ENCODE measurements at places on chromosomes 12 and 14. TPM values are rescaled to one million over a fixed set of nuclear protein-coding genes. Genes with fewer than 3 reads are reported as not detected.

RFLNA gene
- total RNA-seq: not detected

DNA sequence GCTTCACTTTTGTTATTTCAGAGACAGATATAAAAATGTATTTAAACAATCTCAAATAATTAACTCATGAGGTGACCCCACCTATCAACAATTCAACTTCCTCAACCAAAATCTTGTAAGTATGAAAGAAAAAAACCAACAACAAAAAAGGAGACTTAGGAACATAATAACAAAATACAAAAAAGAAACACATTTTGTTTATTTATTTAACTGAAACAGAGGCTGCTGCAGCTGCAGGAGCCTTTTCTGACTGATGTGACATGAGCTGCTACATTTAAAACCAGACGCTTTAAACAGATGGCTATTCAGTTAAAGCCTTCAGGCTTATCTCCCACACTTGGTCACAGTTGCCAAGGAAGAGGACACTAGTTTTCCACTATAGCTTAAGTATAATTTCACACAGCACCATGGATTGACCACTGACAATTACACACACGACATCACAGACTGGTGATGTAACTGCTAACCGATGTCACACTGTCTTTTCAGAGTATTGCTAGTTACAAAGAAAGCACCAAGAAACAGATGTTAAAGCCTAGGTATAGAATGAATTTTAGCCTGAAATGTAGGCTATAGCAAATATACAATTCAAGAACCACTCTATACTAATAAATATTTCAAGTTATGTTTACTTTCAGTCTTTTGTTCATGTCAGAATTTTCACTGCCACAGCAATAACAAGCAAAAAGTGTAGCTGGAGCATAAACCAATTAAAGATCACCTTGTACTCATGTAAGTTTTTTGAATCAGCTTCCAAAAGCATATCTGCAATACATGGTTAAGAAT, 113.0 kb downstream of the MED13L start:
- peak; percentile 53 for DNase-seq

KRT79 gene
- total RNA-seq: 1.1 TPM

DNA sequence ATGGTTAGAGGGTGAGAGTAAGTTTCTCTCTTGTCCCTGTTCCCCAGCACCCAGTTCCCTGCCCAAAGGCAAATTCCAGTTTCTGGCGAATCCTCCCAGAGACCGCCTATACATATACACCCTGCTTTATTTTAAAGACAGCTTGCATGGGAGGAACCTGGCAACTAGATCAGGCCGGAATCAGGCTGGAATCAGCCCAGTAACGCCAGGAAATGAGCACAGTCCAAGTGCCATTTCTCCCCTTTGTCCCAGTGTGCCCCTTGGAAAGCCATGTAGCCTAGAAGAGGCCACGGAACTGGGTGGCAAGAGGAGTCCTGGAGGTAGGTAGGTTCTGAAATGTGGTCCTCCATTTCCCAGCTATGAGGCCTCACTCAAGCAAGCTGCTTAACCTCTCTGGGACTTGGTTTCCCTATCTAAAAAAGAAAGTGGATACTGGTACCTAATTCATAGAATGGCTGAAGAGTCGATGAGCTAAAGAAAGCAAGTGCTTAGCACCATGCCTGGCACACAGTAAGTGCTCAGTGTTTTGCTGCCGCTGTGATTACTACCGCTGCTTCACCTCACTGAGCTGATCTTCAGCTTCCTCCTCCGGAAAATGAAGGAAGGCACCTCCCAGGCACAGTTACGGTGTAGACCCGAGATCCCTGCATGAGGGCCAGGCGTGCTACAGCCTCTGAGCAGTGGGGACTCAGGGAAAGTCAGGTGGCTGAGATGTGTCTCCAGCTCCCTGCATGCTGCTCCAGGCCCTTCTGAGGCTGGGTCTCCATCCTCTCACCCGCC, 36.4 kb downstream of the PITPNM2 start:
- DNase-seq: no peak

GRCh38 chr14:22884738-22885523, 1.9 kb downstream of the REM2 start:
- DNase-seq: no peak
